ENCODE measurements at places on chromosomes 12 and 14.

DNA sequence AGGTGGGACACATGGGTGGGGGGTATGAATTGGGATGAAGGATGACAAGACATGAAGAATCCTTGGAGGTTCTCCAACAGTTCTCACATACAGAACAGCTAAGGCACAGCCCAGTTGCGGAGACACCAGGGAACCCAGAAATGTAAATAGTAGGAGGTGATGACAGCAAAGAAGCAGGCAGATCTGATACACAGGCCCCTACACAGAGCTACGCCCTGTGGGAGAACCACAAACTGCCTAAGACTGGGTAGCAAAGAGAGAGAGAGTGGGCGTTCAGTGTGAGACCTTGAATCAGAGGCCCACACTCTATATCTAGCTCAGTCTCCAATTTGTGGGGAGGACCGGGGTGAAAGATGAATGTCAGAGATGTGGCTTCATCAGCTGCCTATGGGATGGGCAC lies 9.5 kb upstream of the NUMB start:
- H3K36me3 ChIP-seq, result no peaks in the 10 kb centered on the region
- H3K27ac ChIP-seq, result no peak overlapping the region
- H3K27me3 ChIP-seq, result no peaks in the 10 kb centered on the region
- H3K4me1 ChIP-seq, result no peaks in the 10 kb centered on the region
- no peak for DNase-seq

DNA sequence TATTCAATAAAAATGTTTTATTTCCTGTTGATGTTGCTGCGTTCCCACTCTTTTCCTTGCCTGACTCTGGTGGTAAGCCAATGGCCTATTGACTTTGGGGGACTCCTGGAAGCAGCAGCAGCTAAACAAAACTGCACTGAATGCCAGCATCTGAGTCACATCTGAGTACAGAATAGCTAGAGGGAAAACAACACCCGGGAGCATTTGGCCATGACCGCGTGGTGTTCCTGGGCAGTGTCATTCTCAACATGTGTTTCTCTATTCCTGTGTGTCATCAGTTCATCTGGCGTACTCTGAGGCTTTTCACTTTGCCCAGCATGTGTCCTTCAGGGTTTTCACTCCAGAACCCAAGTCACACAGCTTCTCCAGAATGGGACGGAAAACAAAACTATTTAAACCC lies 238.8 kb downstream of the PAWR start:
- H3K36me3 ChIP-seq, result no peaks in the 10 kb centered on the region
- no peak overlapping the region for H3K4me3 ChIP-seq
- H3K27me3 ChIP-seq, result no peaks in the 10 kb centered on the region
- no peak for DNase-seq
- H3K4me1 ChIP-seq, result peaks cover 13% of the 10 kb centered on the region
- no peak overlapping the region for H3K27ac ChIP-seq

GRCh38 chr14:53956427-53957201 lies at the start of gene BMP4:
TSS of gene BMP4 (minus strand) at chr14:53956825. CDS start at chr14:53952222, 4,603 bp downstream.
- no peak within 1 kb of the TSS for H3K27ac ChIP-seq
- H3K4me3 ChIP-seq, result peak within 1 kb of the TSS; percentile 84
- H3K4me1 ChIP-seq, result no peaks in the 10 kb centered on the region
- H3K36me3 ChIP-seq, result no peaks in the 10 kb centered on the region

DNA sequence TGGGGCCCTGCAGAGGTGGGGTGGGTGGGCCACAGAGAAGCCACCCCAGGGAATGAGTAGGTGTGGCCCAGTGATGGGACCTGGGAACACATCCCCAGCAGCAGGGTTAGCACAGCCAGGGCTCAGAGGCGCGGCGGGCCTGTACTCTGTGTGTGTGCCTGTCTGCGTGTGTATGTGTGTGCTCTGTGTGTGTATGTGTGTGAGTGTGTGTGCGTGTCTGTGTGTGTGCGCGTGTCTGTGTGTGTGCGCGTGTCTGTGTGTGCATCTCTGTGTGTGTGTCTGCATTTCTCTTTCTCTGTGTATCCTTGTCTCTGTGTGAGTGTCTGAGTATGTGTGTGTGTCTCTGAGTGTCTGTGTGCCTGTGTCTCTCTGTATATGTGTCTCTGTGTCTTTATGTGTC lies 26.1 kb downstream of the KIF26A start:
- H3K27me3 ChIP-seq, result no peaks in the 10 kb centered on the region
- no peak overlapping the region for H3K27ac ChIP-seq
- H3K36me3 ChIP-seq, result no peaks in the 10 kb centered on the region
- no peaks in the 10 kb centered on the region for H3K4me1 ChIP-seq

GRCh38 chr12:52600475-52600874 lies 788 bp downstream of the KRT72 start:
- H3K36me3 ChIP-seq, result no peaks in the 10 kb centered on the region
- no peaks in the 10 kb centered on the region for H3K4me1 ChIP-seq
- H3K27ac ChIP-seq, result no peak overlapping the region
- no peak overlapping the region for H3K4me3 ChIP-seq
- peak; percentile 7 for DNase-seq

GRCh38 chr14:99624971-99625370 lies 20.0 kb upstream of the HHIPL1 start:
- peaks cover 2% of the 10 kb centered on the region for H3K4me1 ChIP-seq
- H3K27me3 ChIP-seq, result no peaks in the 10 kb centered on the region
- no peak for DNase-seq
- no peaks in the 10 kb centered on the region for H3K36me3 ChIP-seq

All from H9 (cell line).